ENCODE measurements at places on chromosomes 3 and 15. TPM values are rescaled to one million over a fixed set of nuclear protein-coding genes. Genes with fewer than 3 reads are reported as not detected.

GRCh38 chr3:171213907-171214306 is 187.4 kb upstream of the SLC2A2 start:
- no peak for DNase-seq
- peaks cover 13% of the 10 kb centered on the region for H3K36me3 ChIP-seq
- peaks cover 7% of the 10 kb centered on the region for H3K4me1 ChIP-seq
- H3K27ac ChIP-seq = no peak overlapping the region

- no peak overlapping the region for H3K4me3 ChIP-seq
- H3K27me3 ChIP-seq = no peaks in the 10 kb centered on the region
- DNase-seq = no peak
- no peaks in the 10 kb centered on the region for H3K4me1 ChIP-seq
Measured at GRCh38 chr3:37935756-37936666, 54.6 kb upstream of the VILL start.

PCOLCE2 gene
- not detected for total RNA-seq

ZNF80 gene
- total RNA-seq = 2.3 TPM

DOCK3 gene
- 2.0 TPM for total RNA-seq

LRRN1 gene
- total RNA-seq = 0.39 TPM

SEMA3F gene
- not detected for total RNA-seq

DNA sequence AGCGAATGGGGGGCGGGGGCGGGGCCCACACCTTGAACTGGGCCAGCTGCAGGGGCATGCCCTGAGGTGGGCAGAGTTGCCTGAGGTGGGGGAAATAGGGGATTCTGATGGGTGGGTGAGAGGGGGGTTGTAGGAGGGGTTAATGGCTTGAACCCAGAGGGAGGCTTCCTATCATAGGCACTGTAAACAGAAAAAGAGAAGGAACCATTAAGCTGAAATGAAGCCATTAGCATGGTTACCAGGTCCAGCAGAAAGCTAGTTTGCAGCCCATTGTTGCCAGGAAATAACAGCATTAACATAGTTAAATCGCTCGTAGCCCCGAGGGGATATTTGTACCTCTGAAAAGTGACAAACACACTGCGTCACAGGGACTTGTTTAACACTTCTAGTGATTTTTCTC is 29.0 kb downstream of the ETV5 start:
- H3K36me3 ChIP-seq = no peaks in the 10 kb centered on the region
- no peak for DNase-seq
- H3K4me3 ChIP-seq = no peak overlapping the region
- no peaks in the 10 kb centered on the region for H3K4me1 ChIP-seq

- no peak overlapping the region for H3K27ac ChIP-seq
- no peaks in the 10 kb centered on the region for H3K36me3 ChIP-seq
- H3K4me3 ChIP-seq = no peak overlapping the region
- no peaks in the 10 kb centered on the region for H3K4me1 ChIP-seq
- H3K27me3 ChIP-seq = no peaks in the 10 kb centered on the region
- no peak for DNase-seq
Measured at GRCh38 chr3:7190095-7190494, 329.2 kb downstream of the GRM7 start.

ZNF502 gene
- total RNA-seq = 1.6 TPM

- no peak overlapping the region for H3K27ac ChIP-seq
- H3K27me3 ChIP-seq = no peaks in the 10 kb centered on the region
- no peaks in the 10 kb centered on the region for H3K36me3 ChIP-seq
Measured at GRCh38 chr15:56425976-56426375, 39.0 kb downstream of the MNS1 start.

DNA sequence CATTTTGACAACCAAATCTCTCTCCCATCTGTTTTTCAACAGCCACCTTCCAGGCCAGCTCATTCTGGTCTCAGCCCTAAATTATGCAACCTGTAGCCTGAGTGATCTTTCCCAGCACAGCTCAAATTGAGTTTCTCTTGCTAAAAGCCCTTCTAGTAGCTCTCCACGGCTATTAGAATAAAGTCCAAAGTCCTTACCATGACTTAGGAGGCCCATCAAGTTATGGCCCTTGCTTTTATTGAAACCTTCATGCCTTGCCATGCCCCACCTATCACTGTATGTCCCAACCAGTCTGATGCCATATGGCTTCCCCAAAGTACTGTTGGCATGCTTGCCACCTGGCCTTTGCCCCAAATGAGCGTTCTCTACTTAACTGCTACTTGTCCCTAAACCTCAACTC is 303.5 kb upstream of the GADL1 start:
- H3K4me1 ChIP-seq = no peaks in the 10 kb centered on the region
- H3K4me3 ChIP-seq = no peak overlapping the region
- no peak overlapping the region for H3K27ac ChIP-seq
- DNase-seq = no peak

EPHA6 gene
- total RNA-seq = not detected

- H3K4me1 ChIP-seq = no peaks in the 10 kb centered on the region
- no peak overlapping the region for H3K27ac ChIP-seq
- H3K36me3 ChIP-seq = no peaks in the 10 kb centered on the region
- no peak overlapping the region for H3K4me3 ChIP-seq
- DNase-seq = no peak
- no peaks in the 10 kb centered on the region for H3K27me3 ChIP-seq
Measured at GRCh38 chr3:28077572-28077971, 163.8 kb upstream of the CMC1 start.

GRCh38 chr3:108462899-108463298 is 47.5 kb downstream of the MYH15 start:
- H3K4me3 ChIP-seq = no peak overlapping the region
- no peaks in the 10 kb centered on the region for H3K4me1 ChIP-seq
- no peaks in the 10 kb centered on the region for H3K36me3 ChIP-seq

- no peaks in the 10 kb centered on the region for H3K27me3 ChIP-seq
- no peaks in the 10 kb centered on the region for H3K36me3 ChIP-seq
- no peak for DNase-seq
- H3K27ac ChIP-seq = no peak overlapping the region
Measured at GRCh38 chr3:45612918-45613602, 18.5 kb downstream of the LIMD1 start.

GRCh38 chr15:66211670-66212562 is 41.6 kb downstream of the MEGF11 start:
- no peaks in the 10 kb centered on the region for H3K36me3 ChIP-seq
- H3K4me3 ChIP-seq = no peak overlapping the region
- H3K27ac ChIP-seq = no peak overlapping the region

All from CD8-positive, alpha-beta memory T cell (primary cell).